HAP-1 (cell line): ENCODE measurements at places on chromosomes 5 and 9.

- no peak for DNase-seq
These were observed 392.0 kb downstream of the GADD45G start for GRCh38 chr9:89996773-89997172.

- no peak for DNase-seq
These were observed 547.3 kb downstream of the CDK5RAP2 start for GRCh38 chr9:120032639-120033038.

DNA sequence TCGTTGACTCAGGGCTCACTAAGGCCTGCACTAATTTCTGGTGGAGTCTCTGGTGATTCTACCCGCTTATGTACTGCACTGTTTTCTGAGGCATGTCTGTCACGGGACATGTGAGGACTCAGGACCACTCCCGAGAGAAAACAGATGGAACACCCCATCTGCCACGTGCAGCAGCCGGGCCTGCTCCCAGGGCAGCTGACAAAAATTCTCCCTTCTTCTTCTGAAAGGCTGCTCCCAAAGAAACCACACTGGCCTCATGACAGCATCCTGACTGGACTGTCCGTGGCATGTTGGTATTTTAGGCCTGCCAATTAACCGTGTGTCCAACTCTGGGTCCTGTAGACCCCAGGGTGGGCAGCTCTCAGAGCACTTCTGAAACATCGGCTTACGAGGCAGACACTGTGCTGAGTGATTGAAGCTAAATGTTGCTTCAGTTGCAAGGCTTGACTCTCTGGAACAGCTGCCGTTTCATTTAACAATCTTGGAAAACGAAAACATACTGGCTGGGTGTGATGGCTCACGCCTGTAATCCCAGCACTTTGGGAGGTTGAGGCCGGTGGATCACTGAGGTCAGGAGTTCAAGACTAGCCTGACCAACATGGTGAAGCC, 39.0 kb downstream of the FAM240B start:
- no peak for DNase-seq

DNA sequence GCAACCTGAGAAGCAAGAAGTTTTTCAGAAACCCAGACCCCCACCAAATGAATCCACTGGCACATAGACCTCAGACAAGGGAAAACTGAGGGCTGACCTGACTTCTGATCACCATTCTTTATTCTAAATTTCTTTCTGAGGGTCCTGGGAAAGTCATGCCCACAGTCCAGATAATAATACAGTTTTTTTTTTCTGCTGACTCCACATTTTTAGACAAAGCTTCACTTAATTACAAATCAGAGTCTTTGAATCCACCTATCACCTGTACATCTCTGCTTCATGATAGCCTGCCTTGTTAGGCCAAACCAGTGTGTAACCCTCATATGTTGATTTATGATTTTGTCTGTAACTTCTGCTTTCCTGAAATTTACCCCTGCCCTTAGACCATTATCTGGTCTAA, 103.6 kb downstream of the PSAT1 start:
- DNase-seq = no peak

- peak; percentile 40 for DNase-seq
These were observed 583 bp downstream of the DIAPH1 start for GRCh38 chr5:141618030-141618803.

GRCh38 chr9:15509931-15510788, 610 bp downstream of the PSIP1 start:
- peak; percentile 68 for DNase-seq

- DNase-seq = no peak
These were observed 1.5 kb upstream of the IRX2 start for GRCh38 chr5:2752821-2753439.
